ENCODE measurements at places on chromosomes 5 and 9. TPM values are rescaled to one million over a fixed set of nuclear protein-coding genes. Genes with fewer than 3 reads are reported as not detected.

DNA sequence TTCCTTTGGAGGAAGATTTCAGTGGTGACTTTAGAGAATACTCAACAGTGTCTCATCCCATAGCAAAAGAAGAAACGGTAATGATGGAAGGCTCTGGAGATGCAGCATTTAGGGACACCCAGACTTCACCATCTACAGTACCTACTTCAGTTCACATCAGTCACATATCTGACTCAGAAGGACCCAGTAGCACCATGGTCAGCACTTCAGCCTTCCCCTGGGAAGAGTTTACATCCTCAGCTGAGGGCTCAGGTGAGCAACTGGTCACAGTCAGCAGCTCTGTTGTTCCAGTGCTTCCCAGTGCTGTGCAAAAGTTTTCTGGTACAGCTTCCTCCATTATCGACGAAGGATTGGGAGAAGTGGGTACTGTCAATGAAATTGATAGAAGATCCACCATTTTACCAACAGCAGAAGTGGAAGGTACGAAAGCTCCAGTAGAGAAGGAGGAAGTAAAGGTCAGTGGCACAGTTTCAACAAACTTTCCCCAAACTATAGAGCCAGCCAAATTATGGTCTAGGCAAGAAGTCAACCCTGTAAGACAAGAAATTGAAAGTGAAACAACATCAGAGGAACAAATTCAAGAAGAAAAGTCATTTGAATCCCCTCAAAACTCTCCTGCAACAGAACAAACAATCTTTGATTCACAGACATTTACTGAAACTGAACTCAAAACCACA is 67.4 kb downstream of the VCAN start:
- no peak for DNase-seq

DNA sequence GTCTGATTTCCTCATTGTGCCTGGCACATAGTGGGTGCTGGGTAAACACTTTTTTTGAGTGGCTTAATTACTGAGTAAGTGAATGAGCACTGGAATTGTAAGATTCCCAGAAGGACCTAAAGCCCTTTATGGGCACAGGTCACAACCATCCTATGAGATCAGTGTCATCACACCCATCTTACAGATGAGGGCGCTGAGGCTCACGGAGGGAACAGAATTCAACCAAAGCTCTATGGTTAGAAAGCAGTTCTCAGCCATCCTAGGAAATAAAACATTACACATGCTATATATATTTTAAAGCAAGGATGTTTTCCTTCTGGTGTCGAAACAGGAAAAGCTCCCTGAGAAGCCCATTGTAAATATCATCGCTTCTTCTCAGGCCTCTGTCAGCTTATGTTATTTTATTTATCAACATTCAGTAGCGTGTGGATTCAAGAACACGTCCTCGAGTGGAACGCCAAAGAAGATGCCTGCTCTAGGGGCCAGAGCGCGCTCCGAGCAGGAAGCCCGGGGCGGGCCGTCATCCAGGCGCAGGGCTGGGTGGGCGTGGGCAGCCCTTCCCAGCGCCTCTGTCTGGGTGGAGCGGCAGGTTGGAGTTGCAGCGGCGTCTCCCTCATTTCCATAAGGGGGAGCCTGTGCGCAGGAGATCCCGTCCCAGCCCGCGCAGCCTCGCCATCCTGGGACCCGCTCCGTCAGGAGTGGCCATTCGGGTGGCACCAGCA is 155.8 kb upstream of the SMIM23 start:
- DNase-seq = peak; percentile 63

GRCh38 chr9:38057416-38058195 is 11.4 kb downstream of the SHB start:
- no peak for DNase-seq

FBXW2 gene
- total RNA-seq = 65.4 TPM

CDKN2B gene
- total RNA-seq = not detected

- DNase-seq = no peak
Observed at GRCh38 chr5:54049144-54049543, 261.2 kb downstream of the ARL15 start.

PRDM12 gene
- total RNA-seq = 2.2 TPM

GRCh38 chr5:142998316-142999020 is 228.3 kb downstream of the ARHGAP26 start:
- DNase-seq = no peak

DNA sequence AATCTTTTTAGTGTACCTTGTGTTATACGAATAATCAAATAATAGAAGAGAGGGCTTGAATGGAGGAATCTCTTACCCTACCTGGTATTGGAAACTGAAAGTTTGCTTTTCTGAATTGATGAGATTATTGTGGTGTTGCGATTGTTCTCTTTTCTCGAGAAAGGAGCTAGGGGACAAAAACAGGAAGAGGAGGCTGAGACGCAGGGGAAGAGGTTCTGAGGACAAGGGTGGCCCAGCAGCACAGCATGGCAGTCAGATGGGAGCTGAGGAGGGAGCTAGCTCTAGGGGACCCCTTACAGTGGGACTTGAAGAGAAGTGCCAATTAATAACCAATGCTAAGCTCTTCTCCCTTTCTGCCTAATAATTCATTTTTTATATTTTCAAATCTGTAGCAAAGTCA is 183.3 kb upstream of the DMAC1 start:
- DNase-seq = no peak

DNA sequence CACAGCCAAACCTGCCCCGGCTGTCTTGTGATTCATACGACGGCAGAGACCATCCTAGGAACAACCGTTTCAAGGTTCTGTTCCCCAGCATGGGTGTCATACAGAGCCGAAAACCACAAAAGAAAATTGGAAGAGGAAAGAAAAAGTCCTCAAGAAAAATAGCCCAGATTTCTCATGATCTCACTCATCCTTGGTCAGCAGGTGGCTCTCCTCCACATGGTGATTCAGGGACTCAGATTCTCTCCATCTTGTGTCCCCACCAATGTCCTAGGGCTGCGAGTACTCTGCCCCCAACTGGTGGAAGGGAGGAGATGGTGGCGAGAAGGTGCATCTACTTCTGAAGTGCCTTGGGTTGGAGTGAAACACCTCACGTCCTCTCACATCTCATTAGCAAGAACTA is 25.6 kb downstream of the PDZD2 start:
- DNase-seq = no peak

GRCh38 chr5:15752663-15753285 is 252.8 kb downstream of the FBXL7 start:
- DNase-seq = no peak

GRCh38 chr9:78267889-78268288 is 29.0 kb upstream of the PSAT1 start:
- no peak for DNase-seq

CFAP77 gene
- total RNA-seq = 0.23 TPM

DNA sequence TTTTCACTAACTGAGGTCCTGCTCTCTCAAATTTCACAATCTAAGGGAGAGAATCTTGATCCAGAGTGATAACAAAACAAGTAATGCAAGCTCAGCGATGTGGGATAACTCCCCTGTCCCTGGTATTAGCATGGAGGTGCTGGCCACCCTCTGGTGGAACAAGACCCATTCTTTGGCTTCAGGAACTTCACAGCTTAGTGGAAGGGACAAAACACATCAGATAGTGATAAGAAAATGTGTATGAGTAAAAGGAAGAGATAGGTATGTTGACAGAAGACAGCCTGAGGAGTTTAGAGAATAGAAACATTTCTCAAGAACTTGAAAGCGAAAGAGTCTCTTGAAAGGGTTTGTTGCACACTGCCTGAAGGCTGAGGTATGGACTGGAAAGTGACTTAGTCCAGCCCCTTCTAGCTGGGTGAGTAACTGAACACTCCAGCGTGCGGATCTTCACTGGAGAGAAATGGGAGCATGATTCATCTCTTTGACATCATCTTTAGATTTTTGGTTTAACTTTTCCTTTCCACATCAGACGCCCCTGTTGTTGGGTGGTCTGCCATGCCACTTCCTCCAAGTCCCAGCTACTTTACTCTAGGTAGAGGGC is 25.4 kb upstream of the ZSWIM6 start:
- DNase-seq = no peak

- DNase-seq = no peak
Observed at GRCh38 chr9:122498883-122499288, 11.7 kb upstream of the OR1J2 start.

FCN1 gene
- not detected for total RNA-seq

AHRR gene
- 1.3 TPM for total RNA-seq
